ENCODE measurements at places on chromosomes 3 and 15. TPM values are rescaled to one million over a fixed set of nuclear protein-coding genes. Genes with fewer than 3 reads are reported as not detected.

GRCh38 chr15:34855893-34856292, 60.5 kb upstream of the ACTC1 start:
- DNase-seq, result no peak

DNA sequence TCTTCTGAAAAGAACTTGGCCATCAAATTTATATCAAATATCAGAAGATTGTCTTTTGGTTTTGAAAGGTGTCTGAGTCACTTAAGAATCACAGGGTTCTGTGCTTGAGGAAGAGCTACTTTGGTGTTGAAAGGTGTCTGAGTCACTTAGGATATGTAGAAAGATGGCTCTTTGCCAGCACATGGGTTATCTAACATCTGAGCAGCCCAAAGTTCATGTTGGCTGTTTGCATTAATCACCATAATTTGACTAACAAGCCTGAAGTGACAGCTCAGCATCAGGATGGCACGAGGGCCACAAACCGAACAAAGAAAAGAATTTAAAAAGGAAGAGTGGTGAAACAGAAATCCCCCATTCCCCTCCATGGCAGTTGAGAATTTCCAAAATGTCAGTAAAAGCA, 190.5 kb upstream of the CMC1 start:
- no peak for DNase-seq

GRCh38 chr3:175726228-175726627, 867.1 kb downstream of the NAALADL2 start:
- no peak for DNase-seq

DNA sequence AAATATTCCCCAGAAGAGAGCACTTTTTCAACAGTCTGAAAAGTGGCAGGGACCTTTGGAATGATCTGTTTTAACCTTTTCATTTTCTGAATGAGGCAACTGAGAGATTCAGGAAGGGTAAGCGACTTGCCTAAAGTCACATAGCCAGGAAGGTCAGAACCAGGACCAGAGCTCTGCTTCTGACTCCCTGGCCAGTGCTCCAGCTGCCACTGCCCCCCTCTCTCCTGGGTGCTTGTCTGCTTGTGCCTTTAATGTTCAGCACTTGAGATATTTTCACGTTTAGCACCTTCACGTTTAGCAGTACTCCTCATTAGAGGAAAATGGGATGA, 68.3 kb downstream of the SMAD3 start:
- no peak for DNase-seq

DNA sequence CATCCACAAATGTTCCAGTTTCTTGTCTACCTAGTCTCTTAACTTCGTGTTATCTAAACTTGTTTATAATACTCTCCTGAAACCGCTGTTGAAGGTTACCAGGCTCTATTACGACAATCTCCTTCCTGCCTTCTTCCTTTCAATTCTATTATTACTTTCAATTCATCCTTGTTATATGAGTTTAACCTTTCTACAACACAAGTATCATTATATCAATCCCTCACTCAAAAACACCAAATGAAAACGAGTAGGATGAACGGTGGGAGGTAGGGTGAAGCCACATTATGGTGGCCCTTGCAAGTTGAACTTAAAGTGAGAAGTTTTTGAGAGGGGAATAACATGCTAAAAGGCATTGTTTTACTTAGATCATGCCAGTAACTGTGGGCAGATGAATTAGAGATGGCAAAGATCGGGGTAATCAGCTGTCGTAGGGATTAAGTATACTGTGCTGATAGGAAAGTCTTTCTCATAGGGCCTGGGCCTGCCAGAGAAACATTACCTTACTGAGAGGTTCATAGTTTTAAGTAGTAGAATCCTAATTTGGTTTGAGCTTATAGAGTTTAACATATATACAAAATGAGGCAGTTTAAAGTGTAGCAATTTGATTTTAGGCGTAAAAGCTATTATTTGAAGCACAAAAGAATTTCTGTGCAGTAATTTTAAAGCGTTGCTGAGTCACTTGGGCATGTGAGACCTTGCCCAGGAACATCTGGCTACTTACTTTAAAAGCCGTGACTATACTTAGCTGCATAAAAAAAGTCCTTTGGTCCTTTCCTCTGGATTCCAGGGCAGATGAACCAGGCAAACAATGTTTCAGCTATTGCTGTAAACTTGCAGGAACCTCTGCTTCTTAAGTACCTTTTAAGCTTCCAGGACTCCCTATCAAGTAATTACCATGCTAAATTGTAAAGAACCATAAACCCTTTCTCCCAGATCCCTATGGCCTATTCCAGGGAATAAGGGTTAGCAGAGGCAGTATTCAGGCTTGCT, 3.3 kb upstream of the CEP97 start:
- no peak for DNase-seq

DNA sequence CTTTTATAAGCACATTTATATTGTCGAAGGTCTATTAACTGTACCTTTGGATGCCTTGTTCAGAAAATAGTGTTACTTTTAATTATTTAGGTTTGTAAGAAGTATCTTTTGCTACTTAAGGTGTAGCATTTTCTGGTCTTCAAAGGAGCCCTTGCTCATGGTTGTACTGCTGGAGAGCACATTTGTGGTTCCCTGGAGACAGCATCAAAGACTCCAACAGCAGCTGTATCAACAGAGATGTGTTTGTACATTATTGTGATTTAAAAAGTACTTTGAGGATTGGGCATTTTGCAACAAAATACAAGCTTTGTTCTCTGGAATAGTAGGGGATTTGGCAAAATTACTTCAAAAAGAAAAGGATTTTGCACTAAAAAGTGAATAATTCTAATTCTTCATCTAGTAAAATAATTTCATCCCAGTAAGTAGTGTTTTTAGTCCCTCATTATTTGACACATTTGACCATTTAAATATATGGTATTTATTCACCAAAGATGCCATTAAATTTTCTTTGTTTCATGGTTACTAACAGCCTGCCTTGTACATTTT, 16.5 kb downstream of the TBC1D23 start:
- DNase-seq, result no peak

DNA sequence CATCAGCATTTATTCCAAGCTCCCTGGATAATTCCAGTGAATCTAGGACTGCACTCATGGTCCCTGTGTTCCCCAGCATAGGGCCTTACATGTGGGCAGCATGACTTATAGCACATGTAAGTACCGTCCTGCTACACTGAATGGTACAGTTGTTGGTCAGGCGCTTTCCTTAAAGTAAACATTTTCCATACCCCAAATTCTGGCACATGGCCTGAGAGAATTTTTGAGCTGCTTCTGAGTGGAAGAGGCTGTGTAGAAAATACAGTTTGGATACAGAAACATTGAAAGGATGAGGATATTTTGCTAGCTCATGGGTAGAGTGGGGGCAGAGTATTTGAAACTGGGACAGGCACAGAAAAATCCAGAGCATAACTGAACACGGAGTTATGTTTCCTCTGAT, 27.6 kb downstream of the CORO2B start:
- no peak for DNase-seq

DNA sequence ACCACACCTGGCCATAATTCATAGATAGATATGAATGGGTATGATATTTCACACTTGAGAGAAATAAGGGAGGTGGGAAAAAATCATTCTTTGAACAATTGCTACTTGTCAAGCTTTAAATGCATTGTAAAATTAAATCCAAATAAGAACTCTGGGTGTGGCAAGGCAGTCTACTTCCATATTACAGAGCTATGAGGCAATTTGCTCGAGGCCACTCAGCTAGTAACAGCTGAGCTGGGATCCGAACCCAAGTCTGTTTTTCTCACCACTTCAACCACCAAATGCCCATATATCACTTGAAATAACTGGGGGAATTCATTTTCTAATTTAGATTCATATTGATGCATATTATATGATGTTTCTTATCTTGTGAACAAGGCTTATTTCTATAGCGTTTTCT, 482.2 kb upstream of the ADAMTS9 start:
- no peak for DNase-seq

- DNase-seq, result peak; percentile 41
Observed at GRCh38 chr15:63291507-63291906, 14.1 kb downstream of the APH1B start.

DNA sequence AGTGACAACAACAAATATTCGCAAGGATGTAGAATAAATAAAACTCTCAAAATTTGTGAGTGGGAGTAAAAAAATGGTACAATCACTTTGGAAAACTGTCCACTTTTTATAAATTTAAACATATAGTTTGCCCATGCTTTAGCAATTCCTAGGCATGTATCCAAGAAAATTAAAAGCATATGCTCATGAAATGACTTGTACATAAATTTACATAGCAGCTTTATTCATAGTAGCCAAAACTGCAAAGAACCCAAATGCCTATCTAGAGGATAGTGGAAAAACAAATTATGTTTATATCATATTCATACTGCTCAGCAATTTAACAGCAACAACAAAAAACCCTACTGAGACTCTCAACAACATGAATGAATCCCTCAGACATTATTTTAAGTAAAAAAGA, 363.6 kb upstream of the CCDC54 start:
- DNase-seq, result peak; percentile 47

DNA sequence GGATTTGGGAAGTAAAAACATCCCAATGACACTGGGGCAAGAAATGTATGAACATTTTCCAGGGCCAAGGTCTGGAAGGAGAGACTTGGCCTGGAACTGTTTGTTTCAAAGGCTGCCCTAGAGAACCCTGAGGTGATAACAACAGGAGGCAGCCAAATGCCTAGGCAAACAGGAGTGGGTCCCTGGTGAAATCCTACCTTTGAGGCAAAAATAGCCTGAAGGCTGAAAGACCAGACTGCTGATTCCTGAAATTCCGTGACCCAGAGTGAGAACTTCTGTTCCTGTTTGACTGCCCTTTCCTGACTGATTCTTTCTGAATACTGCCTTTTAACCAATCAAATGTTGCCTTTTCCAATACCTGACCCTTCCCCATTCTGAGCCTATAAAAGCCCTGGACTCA, 196.4 kb downstream of the NSUN3 start:
- DNase-seq, result no peak

GRCh38 chr15:24823473-24823872, 131.3 kb upstream of the SNRPN start:
- no peak for DNase-seq

DNA sequence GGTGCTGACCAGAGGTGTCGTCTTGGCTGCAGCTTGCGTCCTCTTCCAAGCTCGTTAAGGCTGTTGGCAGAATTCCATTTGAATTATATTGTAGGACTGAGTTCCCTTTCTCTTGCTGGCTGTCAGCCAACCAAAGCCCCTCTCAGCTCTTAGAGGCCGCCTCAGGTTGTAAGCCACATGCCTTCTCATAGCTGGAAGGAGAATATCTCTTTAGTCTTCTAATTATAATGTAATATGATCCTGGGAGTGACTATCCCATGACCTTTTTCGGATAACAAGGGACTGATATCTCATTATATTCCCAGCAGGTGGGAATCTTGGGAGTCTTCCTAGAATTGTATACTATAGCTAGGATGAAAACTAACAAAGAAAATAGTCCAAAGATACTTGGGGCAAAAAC, 4.8 kb downstream of the SCG5 start:
- DNase-seq, result no peak

GRCh38 chr3:129235344-129235917, 14.0 kb upstream of the COPG1 start:
- no peak for DNase-seq

- no peak for DNase-seq
Observed at GRCh38 chr15:26087395-26087794, 224.3 kb upstream of the ATP10A start.

- DNase-seq, result no peak
Observed at GRCh38 chr3:38083871-38084333, 44.9 kb downstream of the DLEC1 start.

DNA sequence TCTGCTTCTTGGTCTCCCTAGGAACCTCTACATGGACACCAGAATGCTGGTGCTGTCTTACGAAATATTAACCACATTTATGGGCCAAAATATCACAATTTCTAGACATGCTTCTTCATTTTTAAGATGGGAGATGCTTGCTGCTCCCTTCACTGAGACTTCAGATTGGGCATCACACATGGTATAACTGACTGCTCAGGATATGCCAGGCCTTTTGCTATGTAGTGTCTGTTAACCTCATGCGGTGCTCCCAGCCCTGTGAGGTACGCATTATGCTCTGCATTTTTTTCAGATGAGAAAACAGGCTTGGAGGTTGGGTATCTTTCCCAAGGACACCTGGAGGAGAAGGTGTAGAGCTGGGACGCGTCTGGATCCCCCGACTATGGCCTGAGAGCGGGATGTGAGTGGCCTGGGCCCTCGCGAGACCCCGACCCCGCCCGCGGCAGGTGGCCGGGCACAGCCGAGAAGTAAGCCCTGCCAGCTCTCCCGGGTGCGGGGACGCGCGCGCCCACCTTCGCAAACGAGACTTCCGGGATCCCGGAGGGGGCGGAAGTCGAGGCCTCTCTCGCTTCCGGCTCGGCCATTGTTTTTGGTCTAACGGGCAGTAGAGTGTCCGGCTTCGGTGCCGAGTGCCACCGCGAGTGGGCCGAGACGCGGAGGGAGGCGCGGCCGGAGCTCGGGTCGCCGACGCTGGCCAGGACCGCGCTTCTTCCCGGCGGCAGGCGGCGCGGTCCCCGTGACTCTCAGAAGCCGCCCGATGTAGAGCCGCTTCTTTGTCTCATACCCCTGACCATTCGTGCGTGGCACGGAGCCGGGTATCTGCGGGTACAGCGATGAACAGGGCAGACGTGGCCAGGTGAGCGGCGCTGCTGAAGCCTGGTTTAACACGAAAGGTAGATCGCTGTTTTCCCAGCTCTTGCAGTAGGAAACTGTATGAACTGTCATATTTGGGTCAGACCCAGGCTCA, at the start of gene ZKSCAN7:
ZKSCAN7 (plus strand) TSS at position 568 of the 967 bp plus-strand sequence. CDS start 1,855 bp downstream, outside the sequence.
- peak; percentile 23 for DNase-seq

GRCh38 chr3:60588806-60589205, 662.4 kb downstream of the FHIT start:
- DNase-seq, result no peak

GRCh38 chr15:44381236-44381635, 46.2 kb upstream of the CTDSPL2 start:
- no peak for DNase-seq

P2RY14 gene
- total RNA-seq, result 3.3 TPM

LRRC3B gene
- 0.69 TPM for total RNA-seq

PLCH1 gene
- 2.0 TPM for total RNA-seq

TF gene
- 43.0 TPM for total RNA-seq

PTPRG gene
- total RNA-seq, result 40.0 TPM

GALNT15 gene
- total RNA-seq, result 2.5 TPM

CORO2B gene
- 2.4 TPM for total RNA-seq

MKRN3 gene
- total RNA-seq, result 0.89 TPM

CATSPER2 gene
- total RNA-seq, result 1.8 TPM

ASB14 gene
- total RNA-seq, result 0.10 TPM

KBTBD12 gene
- 3.1 TPM for total RNA-seq
